ENCODE measurements at places on chromosomes 2 and 18.

- DNase-seq = no peak
These were observed 293.9 kb upstream of the ERBB4 start for GRCh38 chr2:212832211-212833195.

- peak; percentile 37 for DNase-seq
These were observed 2.1 kb upstream of the CXCR1 start for GRCh38 chr2:218168635-218169462.

DNA sequence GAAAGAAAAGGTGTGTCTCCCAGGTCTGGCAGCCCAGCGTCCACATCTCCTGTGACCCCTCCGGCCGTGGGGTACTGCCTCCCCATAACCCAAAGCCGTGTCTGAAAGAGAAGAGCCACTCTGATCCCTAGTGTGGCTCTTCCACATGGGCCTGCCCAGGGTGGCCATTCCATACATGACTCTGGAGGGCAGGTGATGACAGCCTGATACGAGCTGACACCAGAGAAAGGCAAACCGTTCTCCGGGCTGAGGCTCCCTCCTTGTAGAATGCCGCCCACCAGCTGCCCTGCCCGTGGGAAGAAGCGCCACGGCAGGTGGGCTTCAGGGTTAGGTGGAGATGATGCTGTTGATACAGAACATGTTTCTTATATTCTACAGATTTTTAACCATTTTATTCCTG lies 451.6 kb upstream of the SALL3 start:
- no peak for DNase-seq

DNA sequence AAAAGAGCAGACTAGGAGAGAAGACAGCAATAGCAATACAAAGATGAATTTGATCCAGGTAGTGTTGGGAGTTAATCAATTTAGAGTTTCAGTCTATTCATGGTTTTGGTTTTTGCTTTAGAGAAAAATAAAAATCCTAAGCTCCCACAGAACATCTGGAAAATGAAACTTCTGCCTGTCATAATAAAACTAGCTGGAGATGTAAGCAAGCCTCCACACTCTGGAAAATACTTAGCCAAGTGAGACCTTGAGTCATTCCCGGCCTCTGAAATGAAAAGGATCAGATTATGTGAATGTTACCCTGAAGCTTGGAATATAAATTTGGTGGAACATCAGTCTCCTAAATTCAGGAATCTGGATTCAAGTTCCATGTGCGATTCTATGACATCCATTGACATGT lies 485.6 kb upstream of the SPRED2 start:
- DNase-seq = no peak
